Pancreas (tissue), 10 donors: ENCODE measurements at places on chromosomes 12 and 14.
A peak's percentile ranks its signal among the peaks of the same experiment; 100 is the strongest.

DNA sequence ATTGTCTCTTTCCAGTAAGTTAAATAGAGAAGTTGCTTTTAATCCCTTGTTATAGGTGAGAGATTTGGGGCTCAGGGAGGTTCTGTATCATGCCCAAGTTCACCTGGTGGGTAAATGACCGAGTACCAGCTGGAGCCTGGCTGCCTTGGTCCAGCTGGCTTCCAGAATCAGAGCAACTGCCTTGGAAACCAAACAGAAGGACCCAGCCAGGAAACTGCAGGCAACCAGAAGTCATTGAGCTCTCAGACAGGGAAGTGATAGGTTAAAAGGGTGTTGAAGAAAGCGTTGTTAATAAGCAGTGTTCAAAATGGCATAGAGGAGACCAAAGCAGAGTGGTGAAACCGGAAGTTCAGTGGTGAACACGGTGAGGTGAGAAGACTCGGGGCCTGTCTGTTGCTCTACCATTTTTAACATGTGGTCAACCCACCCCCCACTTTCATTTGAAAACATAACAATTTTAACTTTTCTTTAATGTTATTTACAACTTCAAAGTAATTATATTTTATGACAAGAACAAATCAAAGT is 54.9 kb downstream of the PLEKHG7 start:
- H3K4me1 ChIP-seq: no peaks in the 10 kb centered on the region
- no peak overlapping the region for H3K4me3 ChIP-seq
- H3K36me3 ChIP-seq: no peaks in the 10 kb centered on the region
- DNase-seq: no peak
- H3K27ac ChIP-seq: no peak overlapping the region

DNA sequence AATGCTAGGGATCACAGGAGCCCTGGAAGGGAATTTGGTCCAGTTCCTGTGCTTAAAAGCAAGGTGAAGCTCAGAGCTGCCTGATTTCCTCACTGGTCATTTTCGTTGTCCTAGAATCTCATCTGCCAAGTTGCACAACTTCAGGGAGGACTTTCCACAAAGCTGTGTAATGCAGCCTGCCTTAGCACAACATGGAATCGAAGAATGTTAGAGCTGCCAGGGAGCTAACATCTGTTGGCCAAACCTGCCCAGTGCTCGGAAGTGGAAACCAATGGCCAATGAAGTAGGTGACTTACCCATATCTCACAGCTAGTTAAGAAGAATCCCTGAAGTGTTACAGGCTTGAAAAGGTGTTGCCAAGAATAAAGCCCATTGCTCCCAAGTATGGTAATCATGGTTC is 79.9 kb upstream of the SSTR1 start:
- DNase-seq: no peak
- no peaks in the 10 kb centered on the region for H3K4me1 ChIP-seq
- no peak overlapping the region for H3K27ac ChIP-seq

GRCh38 chr14:75064205-75064567 is 362 bp upstream of the ACYP1 start:
- H3K4me1 ChIP-seq: peaks cover 4% of the 10 kb centered on the region
- DNase-seq: no peak
- no peaks in the 10 kb centered on the region for H3K36me3 ChIP-seq
- no peak overlapping the region for H3K27ac ChIP-seq
- H3K4me3 ChIP-seq: no peak overlapping the region
- no peaks in the 10 kb centered on the region for H3K27me3 ChIP-seq

GRCh38 chr14:51547260-51547659 is 104.5 kb upstream of the FRMD6 start:
- H3K27me3 ChIP-seq: no peaks in the 10 kb centered on the region
- H3K27ac ChIP-seq: peak overlapping the region; percentile 0
- no peaks in the 10 kb centered on the region for H3K36me3 ChIP-seq
- no peak for DNase-seq

DNA sequence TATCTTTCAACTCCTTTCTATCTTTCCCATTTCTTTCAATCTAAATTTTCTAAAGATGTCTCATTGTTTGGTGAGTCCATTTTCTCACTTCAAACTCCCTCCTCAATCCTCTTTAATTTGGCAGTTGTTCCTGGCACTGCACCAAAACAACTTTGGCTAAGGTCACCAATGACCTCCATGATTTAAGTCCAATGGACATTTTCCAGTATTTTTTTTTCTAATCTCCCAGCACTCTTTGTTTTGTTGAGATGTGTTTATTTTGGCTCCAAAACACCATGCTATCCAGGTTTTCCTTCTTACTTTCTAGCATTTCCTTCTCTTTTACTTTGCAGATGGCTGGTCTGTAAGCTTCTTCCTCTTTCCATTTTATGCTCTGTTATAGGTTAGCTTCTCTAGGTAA is 42.5 kb upstream of the OTOGL start:
- H3K4me3 ChIP-seq: no peak overlapping the region
- no peaks in the 10 kb centered on the region for H3K27me3 ChIP-seq
- H3K36me3 ChIP-seq: no peaks in the 10 kb centered on the region
- H3K4me1 ChIP-seq: peaks cover 4% of the 10 kb centered on the region
- H3K27ac ChIP-seq: no peak overlapping the region

GRCh38 chr12:86735851-86736250 is 479.7 kb upstream of the MGAT4C start:
- no peak overlapping the region for H3K4me3 ChIP-seq
- H3K4me1 ChIP-seq: no peaks in the 10 kb centered on the region
- H3K27me3 ChIP-seq: no peaks in the 10 kb centered on the region

DNA sequence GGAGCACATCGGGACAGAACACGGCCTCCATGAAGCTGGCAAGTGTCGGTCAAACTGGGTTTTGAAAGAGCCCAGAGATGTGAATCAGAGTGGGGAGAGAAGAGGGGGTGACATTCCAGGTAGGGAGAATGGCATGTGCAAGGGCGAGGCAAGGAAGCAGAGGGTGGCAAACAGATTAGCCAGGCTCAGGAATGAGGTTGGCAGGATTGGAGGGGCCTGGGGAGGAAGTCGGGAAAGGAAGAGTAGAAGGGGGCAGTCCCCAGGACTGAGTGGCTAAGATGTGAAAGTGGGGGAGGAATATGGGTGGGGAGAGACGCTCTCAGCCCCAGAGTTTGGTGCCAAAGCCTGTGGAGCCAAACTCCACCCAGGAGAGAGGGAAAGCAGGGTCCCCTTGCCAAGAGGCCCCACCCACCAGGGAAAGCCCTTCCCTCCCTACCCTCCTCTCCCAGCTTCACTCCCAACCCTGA is 5.5 kb upstream of the HDAC7 start:
- H3K27me3 ChIP-seq: no peaks in the 10 kb centered on the region
- no peak for DNase-seq
- no peaks in the 10 kb centered on the region for H3K36me3 ChIP-seq
- H3K27ac ChIP-seq: peak overlapping the region; percentile 28
- peaks cover 23% of the 10 kb centered on the region for H3K4me1 ChIP-seq

- peak overlapping the region; percentile 45 for H3K4me3 ChIP-seq
- no peaks in the 10 kb centered on the region for H3K4me1 ChIP-seq
- H3K27ac ChIP-seq: no peak overlapping the region
- DNase-seq: peak; percentile 37
- no peaks in the 10 kb centered on the region for H3K27me3 ChIP-seq
- H3K36me3 ChIP-seq: no peaks in the 10 kb centered on the region
These were observed 723 bp downstream of the NFATC4 start for GRCh38 chr14:24368562-24369252.

DNA sequence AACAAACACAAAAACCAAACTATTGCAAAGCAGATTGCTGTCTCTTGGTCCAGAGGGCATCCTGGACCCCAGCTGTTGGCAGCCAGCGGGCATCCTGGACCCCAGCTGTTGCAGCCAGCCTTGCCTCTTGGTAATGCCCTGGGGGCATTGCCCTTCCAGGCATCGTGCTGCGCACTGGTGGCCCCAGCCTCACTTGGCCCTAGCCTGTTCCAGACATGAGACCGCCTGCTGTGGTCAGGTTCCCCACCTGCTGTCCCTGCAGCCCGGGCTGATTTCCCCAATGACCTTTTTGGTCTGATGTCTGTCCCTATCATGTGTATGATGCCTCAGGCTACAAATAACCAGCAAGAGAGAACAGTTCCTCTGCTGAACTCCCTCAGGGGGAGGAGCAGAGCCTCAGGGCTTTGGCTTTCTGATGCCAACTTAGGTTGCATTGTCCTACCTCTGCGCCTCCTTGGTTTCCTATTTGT is 20.8 kb downstream of the MLXIP start:
- no peak overlapping the region for H3K4me3 ChIP-seq
- peak; percentile 73 for DNase-seq
- H3K36me3 ChIP-seq: no peaks in the 10 kb centered on the region

- H3K27me3 ChIP-seq: no peaks in the 10 kb centered on the region
- H3K36me3 ChIP-seq: no peaks in the 10 kb centered on the region
- H3K4me1 ChIP-seq: peaks cover 5% of the 10 kb centered on the region
- DNase-seq: peak; percentile 58
- H3K4me3 ChIP-seq: peak overlapping the region; percentile 48
These were observed 1.2 kb downstream of the WNT5B start for GRCh38 chr12:1630133-1630826.
